ENCODE measurements at places on chromosomes 16 and 17. TPM values are rescaled to one million over a fixed set of nuclear protein-coding genes. Genes with fewer than 3 reads are reported as not detected.

The TBC1D3G gene
- not detected for total RNA-seq

The CD300LG gene
- total RNA-seq: not detected

The TBX6 gene
- not detected for total RNA-seq

The RCVRN gene
- total RNA-seq: not detected

The PRSS27 gene
- total RNA-seq: 0.02 TPM

The DNAAF8 gene
- 6.4 TPM for total RNA-seq

The CLDN7 gene
- total RNA-seq: not detected

The TEKT5 gene
- total RNA-seq: not detected

The KRTAP4-5 gene
- not detected for total RNA-seq

The ZNF821 gene
- 7.0 TPM for total RNA-seq

The NR1D1 gene
- 0.39 TPM for total RNA-seq

The SLC5A11 gene
- total RNA-seq: 0.50 TPM

The CTRB1 gene
- total RNA-seq: not detected

The PLCG2 gene
- total RNA-seq: 3.2 TPM

The OR2C1 gene
- total RNA-seq: not detected

The PDILT gene
- total RNA-seq: not detected

The CCL8 gene
- total RNA-seq: not detected

The TMEM220 gene
- not detected for total RNA-seq

All from H4 (cell line).